ENCODE measurements at places on chromosomes 7 and 10.

DNA sequence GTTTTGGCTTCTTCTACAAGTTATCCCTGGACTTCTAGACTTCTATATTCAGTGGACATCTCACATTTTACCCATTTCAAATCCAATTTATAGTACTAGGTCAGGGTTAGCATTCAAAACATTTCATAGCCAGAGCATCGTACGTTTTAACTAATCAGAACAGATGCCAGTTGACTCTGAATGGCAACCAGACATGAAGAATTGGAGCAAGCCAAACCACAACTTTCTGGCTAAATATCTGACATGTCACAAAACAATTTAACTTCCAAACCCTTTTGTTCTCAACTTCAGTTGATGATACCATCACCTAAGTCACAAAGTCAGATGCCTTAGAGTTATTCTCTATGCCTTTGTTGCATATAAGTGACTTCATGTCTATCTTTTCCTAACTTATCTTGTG lies 1105.7 kb downstream of the XPNPEP1 start:
- no peak for DNase-seq

DNA sequence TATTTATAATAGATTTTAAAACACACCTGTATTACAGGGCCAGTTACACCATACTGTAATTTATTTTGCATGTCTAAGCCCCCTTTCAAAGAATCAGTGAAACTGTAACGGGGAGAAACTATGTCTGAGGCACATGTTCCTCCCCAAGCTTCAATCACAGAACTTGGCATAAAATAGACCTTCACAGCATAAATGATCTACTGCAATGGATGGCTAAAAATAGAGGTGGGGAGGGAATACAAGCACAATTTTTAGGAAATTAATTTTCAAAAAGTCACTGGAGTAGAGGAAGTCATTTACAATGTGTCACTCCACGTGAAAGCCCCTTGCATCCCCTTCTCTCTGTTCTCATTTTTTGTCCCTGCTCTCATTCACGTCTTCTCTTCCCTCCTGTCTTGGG lies 385.2 kb downstream of the TNS3 start:
- DNase-seq, result no peak

- DNase-seq, result no peak
These were observed 182.8 kb downstream of the CREB5 start for GRCh38 chr7:28595076-28595475.

GRCh38 chr10:108249940-108250339 lies 1085.4 kb upstream of the SORCS1 start:
- DNase-seq, result no peak

DNA sequence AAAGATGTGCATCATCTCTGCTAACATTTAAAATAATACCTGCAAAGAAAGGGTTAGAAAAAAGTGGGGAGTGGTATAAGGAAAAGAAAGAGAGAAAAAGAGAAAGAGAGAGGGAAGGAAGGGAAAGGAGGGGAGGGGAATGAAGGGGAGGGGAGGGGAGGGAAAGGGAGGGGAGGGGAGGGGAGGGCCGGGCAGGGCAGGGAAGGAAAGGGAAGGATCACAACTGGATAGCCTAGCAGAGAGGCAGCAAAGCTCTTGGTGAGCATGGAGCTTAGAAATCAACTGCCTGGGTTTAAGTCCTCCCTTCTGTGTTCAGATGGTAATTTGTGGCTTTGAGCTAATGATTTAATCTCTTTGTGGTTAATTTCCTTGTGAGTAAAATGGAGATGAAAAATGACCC lies 5.4 kb upstream of the FAM237B start:
- no peak for DNase-seq

DNA sequence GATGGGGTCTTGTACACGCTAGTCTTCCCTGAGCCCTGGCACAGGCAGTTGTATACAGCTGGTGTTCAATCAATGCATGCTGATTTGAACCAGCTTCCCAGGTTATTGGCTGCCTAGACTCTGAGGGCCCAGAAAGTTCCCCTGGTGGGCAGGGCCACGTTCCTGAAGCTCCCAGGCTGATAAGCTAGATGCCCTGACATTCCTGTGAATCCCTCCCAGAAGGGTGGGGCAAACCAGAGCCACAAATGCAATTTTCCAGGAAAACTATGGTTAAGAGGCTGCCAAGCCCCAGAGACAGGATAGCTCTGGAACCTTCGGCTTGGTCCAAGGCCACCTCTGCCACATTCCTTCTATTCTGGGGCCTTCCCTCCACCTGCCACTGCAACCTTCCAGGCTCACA lies 78.2 kb downstream of the FAM53B start:
- no peak for DNase-seq

- no peak for DNase-seq
These were observed 27.9 kb upstream of the CCDC7 start for GRCh38 chr10:32417911-32418547.

DNA sequence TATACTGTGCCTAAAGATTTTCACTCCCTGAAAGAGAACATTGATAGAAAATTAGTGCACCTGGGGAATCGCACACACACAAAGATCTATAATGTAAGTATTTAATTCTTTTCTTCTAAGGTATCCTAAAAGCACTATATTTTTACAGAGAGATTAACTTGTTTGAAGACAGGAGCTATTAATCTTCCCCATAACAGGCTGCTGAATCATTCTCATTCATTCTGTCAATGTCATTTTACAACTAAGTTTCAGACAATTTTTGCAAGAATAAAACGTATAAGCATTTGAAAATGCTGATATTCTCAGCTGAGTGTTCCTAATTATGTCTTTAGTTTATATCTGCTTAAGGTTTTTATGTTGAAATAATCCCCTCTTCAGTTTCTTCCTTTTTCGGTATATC lies 776.7 kb downstream of the NXPH1 start:
- no peak for DNase-seq

DNA sequence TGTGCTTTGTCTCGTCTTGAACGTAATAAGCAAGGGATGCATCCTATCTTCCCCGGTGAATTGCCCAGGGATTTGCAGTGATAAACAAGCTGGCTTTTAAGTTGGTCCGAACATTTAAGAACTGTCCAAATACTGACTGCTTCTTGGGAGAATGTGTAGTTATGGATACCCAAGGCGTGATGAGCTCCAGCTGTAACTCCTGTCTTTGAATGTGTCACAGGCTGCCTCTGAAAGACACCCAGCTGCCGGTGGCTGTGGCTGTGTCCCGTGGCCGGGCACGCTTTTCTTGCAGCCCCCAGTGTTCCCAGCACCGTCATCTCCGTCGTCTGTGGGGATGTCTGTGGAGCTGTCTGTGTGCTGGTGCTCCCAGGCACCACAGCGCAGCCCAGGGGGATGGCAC lies 118.1 kb downstream of the GLRX3 start:
- DNase-seq, result no peak

DNA sequence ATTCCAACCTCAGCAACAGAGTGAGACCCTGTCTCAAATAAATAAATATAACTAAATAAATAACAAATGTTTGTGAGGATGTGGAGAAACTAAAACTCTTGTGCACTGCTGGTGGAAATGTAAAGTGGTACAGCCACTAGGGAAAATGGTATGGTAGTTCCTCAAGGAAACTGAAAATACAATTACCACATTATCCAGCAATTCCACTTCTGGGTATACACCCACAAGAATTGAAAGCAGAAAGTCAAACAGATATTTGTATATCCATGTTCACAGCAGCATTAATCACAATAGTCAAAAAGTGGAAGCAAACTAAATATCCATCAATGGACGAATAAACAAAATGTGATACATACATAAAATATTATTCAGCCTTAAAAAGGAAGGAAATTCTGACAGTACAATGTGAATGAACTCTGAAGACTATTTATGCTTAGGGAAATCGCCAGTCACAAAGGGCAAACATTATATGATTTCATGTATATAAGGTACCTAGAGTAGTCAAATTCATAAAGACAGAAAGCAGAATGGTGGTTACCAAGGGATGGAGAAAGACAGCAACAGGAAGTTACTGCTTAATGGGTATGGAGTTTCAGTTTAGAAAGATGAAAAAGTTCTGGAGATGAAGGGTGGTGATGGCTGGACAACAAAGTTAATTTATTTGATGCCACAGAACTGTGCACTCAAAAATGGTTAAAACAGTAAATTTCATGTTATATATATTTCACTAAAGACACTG lies 9.8 kb downstream of the ARHGAP12 start:
- peak; percentile 50 for DNase-seq

DNA sequence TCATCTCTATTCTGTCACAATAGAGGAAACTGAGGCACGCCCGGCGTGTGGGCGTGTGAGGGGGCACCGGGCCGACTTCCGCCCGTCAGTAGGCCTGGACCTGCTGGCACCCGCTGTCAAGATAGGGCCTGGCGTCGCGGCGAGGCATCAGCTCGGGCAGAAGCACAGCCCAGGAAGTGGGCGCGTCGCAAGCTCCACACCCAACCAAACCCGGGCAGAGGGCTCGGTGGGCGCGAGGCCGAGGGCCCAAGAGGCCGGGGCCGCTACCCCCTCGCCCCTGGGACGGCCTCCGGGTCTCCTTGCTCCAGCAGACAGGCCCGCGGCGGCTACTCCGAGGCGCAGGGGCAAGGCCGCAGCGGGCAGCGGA lies 91.2 kb downstream of the SPAG6 start:
- peak; percentile 39 for DNase-seq
